ENCODE measurements at places on chromosomes 7 and 10.

DNA sequence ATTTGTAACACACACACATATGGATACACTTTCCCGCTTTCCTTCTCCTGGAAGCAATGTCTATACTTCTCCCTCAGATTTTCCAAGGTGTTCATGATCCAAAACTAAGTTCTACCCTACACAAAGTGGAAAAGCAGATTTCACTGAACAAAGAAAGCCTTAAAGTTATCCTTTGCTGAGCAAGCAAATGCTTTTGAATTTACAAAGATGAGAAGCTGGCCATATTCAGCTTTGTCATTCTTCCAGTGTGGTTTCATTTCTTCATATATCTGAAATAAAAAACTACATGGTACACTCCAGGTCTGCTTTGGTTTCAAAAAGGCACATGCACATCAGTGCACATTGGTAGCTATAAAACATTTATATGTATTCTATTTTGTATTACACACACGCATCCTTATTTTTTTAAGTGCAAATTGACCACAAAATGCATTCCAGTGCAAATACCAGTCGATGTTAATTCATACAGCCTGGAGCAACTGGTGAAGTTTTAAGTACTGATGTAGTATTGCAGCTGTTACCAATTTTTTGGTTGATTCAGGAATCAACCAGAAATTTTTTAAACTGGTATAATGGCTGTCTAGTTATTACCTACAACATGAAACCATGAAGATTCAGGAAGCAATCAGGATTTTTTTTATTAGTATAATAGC lies 65.5 kb upstream of the SRPK2 start:
- no peak for DNase-seq

GRCh38 chr10:132532749-132533560 lies 4.6 kb upstream of the INPP5A start:
- no peak for DNase-seq

- DNase-seq: no peak
Observed at GRCh38 chr10:91349381-91349780, 60.8 kb upstream of the HECTD2 start.

DNA sequence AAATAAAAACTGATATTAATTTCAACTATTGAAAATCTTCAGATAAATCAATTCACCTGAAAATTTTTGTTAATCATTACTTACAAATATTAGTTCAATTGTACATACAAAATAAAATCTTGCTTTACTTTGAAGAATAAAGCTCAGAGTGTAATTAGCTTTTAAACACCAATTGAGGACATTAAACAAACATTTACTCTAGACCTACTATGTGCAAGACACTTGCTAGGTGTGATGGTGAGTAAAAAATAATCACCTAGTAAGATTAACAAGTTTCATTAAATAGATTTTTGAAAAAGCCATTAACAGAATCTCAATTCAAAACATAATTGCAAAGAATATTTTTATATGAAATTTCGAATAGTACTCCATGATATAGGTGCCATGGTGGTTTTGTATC lies 3.9 kb upstream of the MLLT10 start:
- DNase-seq: no peak

DNA sequence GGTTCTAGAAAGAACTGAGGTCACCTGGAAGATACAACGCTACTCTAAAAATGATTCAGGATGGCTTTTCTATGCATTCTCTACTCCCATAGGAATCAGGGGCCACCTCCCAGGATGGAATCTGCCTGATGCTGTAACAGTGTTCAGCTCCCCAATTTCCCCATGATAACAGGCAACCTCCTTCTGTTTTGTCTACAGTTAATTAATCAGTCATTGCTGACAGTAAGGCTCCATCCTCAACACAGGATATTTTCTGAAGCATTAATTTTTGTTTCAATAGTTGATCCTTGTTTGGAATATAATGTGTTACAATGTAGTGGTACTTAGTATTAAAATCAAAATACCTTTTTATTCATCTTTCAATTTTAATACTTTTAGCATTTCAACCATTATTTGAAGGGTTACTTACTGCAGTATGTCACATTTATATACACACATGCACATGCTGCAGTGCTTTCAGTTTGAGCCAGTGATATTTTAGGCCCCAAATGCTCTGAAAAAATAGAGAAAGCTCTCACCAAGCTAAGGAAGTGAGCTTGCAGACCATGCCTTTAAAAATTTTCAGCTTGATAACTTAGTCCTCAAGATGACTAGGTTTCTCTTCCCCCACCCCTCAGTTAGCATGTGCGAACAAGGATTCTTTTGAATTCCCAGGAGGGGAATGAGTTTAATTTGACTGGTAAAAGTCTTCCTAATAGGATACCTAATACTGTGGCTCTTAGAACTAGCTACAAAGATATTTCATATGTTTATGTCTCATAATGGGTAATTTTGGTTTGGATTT lies 592 bp upstream of the PIK3CG start:
- DNase-seq: peak; percentile 60

DNA sequence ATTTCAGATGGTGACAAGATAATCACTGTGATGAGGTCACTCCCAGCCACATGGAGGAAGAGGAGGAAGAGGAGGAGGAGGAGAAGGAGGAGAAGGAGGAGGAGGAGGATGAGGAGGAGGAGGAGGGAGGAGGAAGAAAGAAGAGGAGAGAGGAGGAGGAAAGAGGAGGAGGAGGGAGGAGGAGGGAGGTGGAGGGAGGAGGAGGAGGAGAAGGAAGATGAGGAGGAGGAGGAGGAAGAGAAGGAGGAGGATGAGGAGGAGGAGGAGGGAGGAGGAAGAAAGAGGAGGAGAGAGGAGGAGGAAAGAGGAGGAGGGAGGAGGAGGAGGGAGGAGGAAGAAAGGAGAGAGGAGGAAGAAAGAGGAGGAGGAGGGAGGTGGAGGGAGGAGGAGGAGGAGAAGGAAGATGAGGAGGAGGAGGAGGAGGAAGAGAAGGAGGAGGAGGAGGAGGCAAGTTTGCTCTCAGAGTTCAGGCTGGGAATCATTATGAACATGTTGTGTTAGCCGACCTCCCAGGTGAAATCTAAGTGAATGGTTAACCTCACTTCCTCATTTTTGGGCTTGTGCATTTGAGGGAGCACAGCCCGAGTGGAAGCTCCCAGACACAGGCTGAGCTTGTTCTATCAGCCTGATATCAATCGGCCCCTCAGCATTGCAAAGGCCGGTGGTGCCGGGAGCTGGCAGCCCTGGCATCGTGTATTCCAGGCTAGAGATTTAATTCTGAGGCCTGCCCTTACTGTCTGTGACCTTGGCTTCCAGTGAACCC lies 236.2 kb upstream of the PITRM1 start:
- DNase-seq: no peak

DNA sequence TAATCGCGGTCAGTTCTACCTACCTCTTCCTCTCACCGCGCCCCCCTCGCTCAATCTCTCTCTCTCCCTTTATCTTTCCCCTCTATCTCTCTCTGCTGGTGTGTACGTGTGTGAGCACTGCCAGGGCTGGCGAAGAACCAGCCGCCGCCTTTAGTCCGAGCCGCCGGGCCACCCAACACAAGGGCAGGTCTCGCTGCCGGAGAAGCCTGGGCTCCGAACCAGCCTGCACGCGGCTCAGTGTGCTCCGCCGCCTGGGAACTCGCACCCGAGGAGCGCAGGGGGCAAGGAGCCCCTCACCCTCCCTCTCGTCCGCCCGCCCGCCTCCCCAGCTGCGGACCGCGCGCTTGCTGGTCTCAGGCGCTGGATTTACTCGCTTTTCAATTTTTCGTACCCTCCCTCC lies 1.7 kb downstream of the NXPH1 start:
- no peak for DNase-seq

DNA sequence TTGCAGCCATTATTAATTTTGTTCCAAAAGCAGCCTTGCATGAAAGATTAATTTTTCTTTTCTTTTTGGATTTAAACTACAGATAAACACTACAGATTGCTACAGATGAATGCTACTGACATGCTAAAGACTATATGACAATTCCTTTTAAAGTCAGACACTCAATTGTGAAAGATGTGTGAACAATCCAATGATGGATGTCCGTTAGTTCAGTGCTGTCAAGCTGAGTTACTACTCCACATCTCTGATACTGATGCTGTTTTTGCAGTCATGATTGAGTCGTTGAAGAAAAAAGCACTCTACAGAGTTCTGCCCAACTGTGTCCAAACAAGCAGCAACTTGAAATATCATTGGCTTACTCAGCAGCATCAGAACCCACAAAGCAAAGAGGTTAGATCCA lies 146.8 kb downstream of the OTUD1 start:
- no peak for DNase-seq

- DNase-seq: no peak
Observed at GRCh38 chr7:143394777-143395176, 13.6 kb downstream of the ZYX start.

DNA sequence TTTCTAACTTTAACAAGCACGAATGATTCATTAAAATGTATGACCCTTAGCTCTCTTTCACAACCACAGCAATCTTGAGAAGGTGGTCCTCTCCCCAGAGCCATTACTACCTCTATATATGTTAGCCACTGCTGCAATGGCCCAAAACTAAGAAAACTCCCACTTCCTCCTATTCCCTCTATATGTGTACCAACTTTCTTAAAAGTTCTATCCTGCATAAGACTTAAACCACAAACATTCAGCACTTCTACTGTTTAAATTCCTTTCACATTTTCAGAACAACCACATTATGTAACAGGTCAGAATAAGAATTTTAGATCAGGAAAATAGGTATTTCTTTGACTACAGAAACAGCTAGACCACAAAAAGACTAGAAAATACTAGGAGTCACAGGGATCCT lies 36.2 kb downstream of the WASL start:
- DNase-seq: no peak

DNA sequence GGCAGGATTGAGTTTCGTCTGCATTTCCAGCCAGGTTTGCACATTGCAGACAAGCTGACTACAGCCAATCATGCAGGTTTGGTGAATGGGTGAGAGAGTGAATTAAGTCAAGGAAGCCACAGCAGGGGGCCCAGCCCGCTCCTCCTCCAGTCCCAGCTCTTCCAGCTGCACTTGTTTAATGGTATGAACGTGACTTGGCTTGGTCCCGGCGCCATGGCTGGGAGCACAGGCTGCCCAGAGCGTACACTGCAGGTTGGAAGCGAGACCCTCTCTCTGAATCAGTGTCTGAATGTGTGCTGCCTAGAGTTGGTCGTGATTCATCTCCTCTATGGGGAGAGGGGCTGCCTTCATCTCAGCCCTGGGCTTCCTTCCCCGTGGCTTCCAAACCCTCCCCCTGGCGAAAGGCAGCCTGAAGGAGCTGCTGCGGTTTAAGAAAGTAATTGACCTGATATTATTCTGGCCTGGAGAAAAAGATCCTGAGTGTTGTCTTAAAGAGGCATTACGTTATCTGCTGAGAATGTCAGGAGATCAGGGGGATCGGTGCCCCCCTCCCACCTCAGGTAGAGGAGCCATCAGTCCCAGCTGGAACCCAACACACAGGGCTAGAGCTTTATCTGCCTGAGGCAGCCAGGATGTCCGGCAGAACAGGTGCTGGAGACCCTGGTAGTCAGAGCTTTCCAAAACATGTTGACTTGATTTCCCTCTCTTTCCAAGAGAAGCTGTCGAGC lies 132.1 kb downstream of the COL26A1 start:
- DNase-seq: no peak
